CD4-positive, alpha-beta T cell treated with Interleukin-21 for 1 hour (primary cell): ENCODE measurements at places on chromosomes 3 and 15.

GRCh38 chr15:49079340-49080039 lies 33.2 kb upstream of the SECISBP2L start:
- DNase-seq, result no peak

DNA sequence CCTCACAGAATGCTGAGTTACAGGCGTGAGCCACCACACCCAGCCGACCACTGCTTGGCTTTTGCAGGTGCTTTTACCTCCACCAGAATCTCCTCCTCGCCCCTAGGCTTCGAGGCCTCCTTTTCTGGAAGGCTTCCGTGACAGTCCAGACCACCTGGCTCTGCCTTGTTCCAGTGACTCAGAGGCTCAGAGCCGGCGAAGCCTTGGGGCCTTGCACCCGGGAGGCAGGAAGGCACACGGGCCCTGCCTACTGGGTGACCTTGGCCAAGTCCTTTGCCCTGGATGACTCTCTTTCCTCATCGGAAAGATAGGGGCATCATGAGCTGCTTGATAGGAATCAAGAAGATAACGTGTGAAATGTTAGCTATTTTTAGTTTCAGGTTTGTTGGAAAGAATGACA lies 31.3 kb upstream of the FURIN start:
- no peak for DNase-seq

- no peak for DNase-seq
These were observed 9.3 kb downstream of the BCHE start for GRCh38 chr3:165827883-165828282.

DNA sequence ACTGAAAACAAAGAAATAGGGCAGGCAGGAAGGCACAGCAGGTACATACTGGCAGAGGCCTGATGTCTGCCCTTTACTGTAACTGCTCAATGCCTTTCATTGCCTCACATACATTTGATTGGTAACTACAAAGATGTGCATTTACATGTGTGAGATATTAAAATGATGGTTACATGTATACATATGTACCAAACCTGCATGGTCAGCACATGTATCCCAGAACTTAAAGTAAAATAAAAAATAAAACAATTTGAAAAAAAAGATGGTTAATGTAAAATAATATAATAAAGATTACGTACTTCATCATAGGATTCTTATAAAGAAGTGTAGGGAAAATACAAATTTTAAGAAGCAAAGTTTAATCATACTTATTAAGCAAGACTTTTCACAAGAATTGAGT lies 15.1 kb downstream of the SSR3 start:
- DNase-seq, result no peak

DNA sequence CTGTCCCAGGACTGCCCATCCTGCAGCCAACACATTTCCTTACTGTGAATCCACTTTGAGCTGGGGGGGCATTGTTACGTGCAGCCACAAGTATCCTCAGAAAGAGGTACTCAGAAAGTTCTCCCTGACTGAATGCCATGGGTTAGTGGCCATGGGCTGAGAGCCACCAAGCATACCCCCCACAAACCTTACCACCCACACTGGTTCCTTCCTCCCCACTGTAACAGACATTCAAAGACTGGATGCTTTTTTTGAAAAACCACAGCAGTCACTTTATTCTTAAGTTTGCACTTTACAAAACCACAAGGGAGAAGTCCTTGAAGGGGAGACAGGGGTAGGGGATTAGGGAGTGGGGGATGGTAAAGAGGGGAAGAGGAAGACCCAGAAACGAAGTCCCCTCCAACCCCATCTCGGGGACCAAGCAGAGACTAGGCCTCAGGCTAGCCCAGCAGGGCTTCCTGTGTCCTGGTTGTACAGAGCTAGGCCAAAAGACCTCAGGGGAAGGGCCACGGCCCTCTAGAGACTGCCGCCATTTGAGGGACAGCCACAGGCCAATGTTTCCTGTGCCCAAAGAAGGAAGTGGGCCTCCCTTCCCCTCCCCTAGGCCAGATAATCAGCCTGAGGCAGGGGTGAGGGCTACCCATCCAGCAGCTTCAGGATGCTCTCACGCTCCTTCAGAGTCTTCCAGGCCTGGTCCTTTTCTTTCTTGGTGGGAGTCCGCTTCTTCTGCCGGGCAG lies 10.1 kb upstream of the CAMK1 start:
- peak; percentile 53 for DNase-seq
